ENCODE measurements at places on chromosomes 4 and X. TPM values are rescaled to one million over a fixed set of nuclear protein-coding genes. Genes with fewer than 3 reads are reported as not detected.

DNA sequence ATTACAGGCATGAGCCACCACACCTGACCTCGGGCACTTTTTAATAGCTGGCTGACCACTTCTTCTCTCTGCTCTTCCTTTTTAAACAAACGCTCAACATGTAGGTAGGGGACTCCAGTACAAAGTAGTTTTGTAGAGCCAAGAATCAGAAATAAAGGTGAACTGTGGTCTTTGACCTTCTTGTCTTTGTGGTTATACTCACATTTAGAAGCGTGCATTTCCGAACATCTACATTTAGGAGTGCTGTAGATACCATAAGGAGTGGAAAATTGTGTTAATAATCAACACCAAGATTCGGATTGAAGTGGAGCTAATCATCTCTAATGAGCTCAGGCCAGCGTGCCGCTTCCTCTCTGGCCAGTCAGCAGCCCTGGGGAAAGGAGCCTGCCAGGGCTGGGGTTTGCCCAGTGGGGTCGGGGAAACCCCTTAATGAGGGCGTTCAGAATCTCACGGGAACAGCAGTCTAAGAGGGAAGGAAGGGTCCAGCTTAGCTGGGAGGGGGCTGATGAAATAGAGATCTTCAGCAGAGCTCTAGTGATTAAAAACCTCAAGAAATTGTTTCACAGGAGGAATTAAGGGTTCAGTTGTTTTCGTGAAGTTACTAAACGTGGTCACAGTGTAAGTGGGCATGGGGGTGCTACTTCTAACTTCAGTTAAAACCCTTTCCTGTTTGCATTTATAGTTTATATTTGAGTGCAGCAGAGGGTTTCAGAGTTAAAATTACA, 81.2 kb downstream of the GAB1 start:
- DNase-seq = no peak

DNA sequence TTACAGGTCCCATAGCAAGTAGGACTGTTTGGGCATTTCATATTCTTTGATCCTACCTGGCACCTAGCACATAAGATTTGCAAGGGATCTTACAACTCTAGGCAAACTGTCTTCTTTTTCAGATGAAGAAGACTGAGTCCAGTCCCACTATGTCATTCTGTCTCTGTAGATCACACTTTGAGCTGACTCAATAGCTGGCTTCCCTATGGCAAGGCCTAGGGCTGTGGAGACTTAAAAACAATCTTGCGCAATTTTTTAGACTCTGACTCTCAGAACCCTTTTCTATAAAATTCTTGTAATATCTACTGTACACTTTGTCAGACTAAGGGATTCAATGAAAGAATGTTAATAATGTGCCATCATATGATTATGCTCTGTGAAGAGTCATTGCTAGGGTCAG, 26.7 kb downstream of the OTC start:
- DNase-seq = no peak

DNA sequence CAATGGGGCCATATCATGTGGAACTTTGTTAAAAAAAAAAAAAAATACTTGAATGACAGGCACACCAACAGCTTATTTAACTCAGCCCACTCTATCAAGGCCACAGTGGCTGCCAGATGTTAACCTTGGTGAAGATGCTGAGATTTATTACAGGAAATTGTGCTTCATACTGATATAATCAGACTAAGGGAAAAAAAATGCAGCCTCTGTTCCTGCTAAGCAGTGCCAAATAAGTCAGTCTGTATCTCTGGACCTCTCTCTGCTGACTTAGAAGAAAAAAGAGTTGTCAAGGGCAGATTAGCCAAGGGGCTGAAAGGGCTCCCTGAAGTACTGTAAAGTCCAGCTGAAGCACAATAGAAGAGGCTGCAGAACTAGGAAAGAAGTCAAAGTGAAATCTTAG, 677.7 kb upstream of the HTR2C start:
- no peak for DNase-seq

DNA sequence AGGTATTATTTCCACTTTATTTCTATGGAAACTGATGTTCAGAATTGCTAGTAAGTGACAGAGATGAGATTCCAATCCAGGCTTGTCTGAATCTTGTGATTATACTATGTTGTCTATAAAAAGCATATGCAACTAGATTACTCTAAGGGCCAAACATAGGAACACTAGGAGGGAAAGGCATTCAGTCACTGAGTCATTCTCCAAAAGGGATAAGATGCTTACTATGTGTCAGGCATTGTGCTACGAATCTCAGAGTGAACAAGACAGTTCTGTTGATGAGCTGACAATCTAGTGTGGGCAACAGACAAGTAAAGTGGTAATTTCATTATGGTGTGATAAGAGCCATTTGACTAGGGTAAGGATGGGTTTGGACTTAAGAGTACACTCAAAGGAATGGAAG, 77.2 kb downstream of the RASL11B start:
- DNase-seq = no peak

DNA sequence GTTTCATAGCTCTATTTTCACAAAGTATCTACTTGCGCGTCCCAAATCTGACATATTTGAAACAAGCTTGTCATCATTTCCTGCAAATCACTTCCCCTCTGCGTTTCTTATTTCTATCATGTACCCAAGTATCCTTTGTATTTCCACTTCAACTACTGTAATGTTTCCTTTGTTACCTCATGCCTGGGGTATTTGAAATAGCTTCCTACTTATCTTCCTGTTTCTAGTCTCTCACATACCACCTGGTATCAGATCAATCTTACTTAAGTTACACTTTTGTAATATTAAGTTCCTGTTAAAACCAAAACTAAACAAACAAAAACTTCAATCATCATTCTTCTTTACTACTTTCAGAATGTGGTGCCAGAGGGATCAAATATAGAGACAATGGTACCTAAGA, 93.6 kb upstream of the SMAD1 start:
- no peak for DNase-seq

DNA sequence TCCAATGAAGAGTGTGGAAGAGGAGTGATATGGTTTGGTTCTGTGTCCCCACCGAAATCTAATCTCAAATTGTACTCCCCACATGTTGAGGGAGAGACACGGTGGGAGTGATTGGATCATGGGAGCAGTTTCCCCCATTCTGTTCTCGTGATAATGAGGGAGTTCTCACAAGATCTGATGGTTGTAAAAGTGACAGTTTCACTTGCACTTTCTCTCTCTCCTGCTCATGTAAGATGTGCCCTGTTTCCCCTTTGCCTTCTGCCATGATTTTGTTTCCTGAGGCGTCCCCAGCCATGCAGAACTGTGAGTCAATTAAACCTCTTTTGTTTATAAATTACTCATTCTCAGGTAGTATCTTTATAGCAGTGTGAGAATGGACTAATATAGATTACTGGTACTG, 39.6 kb downstream of the FAM47C start:
- no peak for DNase-seq

DNA sequence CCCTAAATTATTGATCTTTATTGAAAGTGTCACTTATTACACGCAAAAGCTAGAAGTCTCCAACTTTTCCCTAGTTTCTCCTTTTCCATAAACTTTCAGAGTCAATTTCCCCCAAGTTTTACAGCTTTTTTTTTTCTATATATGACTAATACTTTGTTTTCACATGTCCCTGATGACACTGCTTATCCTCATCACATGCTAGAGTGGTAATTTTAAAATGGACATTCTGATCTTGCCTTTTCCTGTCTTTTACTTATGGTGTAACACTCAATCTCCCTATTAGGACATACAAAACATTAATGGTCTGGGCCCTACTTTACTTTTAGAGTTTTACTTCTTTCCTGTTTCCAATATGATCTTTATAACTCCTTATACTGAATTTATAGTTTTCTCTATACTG, 112.6 kb downstream of the ANK2 start:
- no peak for DNase-seq

Gene TKTL1
- polyA plus RNA-seq = not detected

DNA sequence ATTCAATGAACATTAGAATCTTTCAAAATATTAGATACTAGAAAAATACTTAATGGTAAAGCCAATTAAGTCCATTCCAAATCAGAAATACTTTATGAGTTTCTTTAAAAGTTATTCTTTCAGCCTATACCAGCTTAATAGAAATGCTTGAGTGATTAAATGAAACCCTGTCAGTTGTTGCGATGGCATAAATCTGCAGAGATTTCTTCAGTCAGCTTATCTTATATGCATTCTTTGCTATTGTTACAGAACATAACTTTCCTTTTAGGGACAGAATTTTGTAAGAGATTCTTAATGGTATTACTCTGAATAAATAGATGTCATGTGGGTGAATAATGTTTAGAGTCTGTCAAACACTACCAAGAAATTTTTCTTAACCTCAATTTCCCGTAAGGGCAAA, 325.0 kb upstream of the HAND2 start:
- no peak for DNase-seq

Gene USP46
- polyA plus RNA-seq = 3.1 TPM

- no peak for DNase-seq
Measured at GRCh38 chrX:153537526-153538295, 20.3 kb downstream of the ATP2B3 start.

Gene UBE2A
- 71.9 TPM for polyA plus RNA-seq

Gene FHL1
- polyA plus RNA-seq = 72.5 TPM

DNA sequence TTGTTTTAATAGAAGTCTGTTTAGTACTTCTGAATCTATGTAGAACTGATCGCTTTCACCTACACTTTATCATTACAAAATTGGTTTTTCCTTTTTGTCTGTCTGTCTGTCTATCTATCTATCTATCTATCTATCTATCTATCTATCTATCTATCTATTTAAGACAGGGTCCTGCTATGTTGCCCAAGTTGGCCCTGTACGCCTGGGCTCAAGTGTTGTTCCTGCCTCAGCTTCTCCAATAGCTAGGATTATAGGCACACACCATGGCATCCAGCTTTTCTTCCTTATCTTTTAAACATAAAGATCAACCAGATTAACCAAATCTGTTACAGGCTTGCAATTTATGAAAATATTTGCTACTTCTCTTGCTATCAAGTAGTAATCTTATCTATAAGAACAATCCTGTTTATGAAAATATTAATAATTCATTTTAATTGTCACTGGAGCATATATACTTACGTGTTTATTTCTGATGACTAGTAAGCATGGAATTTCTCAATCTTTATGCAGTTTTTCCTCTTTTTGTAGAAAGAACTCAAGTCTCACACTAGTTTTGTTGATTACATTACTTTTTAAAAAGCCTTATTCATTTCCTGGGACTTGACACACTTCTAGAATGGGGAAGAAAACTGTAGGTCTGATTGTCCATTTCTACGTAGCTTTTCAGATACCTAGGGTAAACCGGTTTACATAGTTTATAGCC, 24.5 kb downstream of the KIAA0232 start:
- no peak for DNase-seq

DNA sequence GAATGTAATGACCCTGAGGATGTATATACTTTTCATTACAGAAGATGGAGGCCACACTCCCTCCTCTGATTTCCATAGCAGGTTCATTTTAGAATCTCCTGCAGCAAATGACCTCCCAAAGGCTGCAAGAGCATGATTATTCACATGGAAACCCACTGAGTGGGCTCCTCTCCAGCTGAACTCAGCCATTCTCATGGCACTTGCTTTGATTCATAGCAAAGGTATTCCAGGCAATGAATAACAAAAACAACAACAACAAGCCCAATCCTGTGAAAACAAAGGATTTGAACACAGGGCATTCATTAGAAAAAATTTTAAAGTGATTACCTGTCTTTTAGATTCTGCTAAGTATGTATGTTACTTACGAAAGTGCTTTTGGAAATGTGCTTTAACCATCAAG, 894.0 kb upstream of the FRG1 start:
- DNase-seq = no peak

- peak; percentile 17 for DNase-seq
Measured at GRCh38 chrX:15761564-15762191, 23.6 kb downstream of the CA5B start.

Gene GAGE12E
- not detected for polyA plus RNA-seq

DNA sequence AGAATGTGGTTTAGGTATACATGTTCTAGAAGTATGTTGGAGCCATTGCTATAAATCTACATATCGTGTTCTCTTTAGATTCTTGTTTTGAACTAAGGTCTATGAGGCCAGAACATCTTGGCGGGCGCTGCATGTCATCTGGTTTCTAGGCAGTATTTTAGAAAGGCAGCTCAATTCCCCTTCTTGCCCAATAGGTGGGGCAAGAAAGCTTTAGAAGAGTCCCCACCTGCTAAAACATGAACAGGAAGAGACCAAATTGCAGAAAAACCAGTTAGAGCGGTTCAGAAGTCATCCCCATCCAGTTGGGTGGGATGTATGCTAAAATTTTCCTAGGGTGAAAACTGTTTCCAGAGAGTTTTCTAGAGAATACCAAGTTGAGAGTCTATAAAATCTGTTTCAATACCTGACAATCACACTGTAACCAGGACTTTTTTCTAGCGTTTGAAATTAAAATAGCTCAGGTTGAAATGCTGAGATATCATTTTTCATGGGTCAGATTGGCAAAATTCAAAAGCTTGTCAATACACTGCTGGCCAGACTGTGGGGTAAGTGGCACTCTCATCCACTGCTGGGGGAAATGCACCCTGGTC, 17.5 kb upstream of the SH3KBP1 start:
- peak; percentile 50 for DNase-seq

DNA sequence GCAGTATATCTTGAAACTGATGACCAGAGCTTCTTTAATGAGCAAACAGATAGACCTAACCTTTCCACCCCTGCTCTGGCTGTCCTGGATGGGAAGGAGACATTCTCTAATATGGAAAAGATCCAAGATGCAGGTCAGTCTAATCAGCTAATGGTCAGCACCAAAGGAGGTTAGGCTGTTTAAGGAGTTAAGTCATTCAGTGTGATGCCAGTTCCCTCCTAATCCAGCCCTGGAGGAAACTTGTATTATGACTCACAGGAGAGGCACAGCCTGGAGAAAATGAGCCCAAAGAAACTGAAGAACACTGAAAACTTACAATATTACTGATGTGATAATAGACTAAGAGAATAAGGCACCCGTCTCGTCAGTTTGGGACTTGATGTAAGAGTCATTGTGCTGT, 323.0 kb downstream of the HNRNPD start:
- DNase-seq = no peak

GRCh38 chr4:183322326-183322725, at the start of gene CLDN24:
Gene CLDN24 (minus strand): TSS chr4:183322426. CDS start chr4:183322426, 0 bp downstream.
- DNase-seq = no peak

Gene HTRA3
- 13.2 TPM for polyA plus RNA-seq

DNA sequence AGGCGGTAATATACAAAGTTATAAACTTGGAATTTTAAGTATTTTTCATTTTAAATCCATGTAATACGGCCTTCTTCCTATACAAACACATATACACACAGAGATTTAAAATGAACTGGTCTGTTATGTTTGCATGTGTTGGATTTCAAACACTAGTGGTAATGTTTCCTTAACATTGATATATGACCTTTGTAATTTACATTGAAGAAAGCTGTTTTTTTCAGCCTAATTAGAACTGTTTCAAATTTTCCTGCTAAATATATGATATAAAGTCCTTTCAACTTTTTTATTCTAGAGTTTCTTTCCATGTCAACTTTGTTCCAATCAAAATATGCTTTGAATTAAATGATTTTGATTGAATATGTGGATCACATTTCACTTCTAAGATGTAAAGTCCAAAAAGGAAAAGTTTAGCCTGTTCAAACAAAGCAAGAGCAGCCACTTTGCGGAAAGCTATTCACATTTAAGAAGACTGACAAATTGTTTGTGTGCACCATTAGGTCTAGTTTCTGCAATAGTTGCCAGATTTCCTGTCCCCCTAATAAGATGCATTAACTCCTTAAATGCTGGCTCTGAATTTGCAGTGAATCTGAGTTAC, 226.0 kb upstream of the MAB21L2 start:
- no peak for DNase-seq
